PC-3 (cell line): ENCODE measurements at places on chromosomes 4 and X. TPM values are rescaled to one million over a fixed set of nuclear protein-coding genes. Genes with fewer than 3 reads are reported as not detected.

GRCh38 chrX:129953881-129954280, 28.6 kb upstream of the BCORL1 start:
- no peak overlapping the region for H3K4me3 ChIP-seq
- H3K27ac ChIP-seq = no peak overlapping the region
- H3K27me3 ChIP-seq = no peaks in the 10 kb centered on the region
- DNase-seq = no peak

GRCh38 chrX:21715337-21715736, 42.6 kb downstream of the SMPX start:
- DNase-seq = no peak
- no peaks in the 10 kb centered on the region for H3K27me3 ChIP-seq
- H3K4me1 ChIP-seq = peaks cover 6% of the 10 kb centered on the region; the same call in 1 of the 2 replicates
- no peak overlapping the region for H3K27ac ChIP-seq
- no peaks in the 10 kb centered on the region for H3K36me3 ChIP-seq
- no peak overlapping the region for H3K4me3 ChIP-seq

- H3K27me3 ChIP-seq = no peaks in the 10 kb centered on the region
- peaks cover 7% of the 10 kb centered on the region for H3K4me1 ChIP-seq
- H3K27ac ChIP-seq = no peak overlapping the region
- H3K4me3 ChIP-seq = no peak overlapping the region
- H3K36me3 ChIP-seq = no peaks in the 10 kb centered on the region
Observed at GRCh38 chr4:86050496-86050895, 309.4 kb downstream of the MAPK10 start.

DNA sequence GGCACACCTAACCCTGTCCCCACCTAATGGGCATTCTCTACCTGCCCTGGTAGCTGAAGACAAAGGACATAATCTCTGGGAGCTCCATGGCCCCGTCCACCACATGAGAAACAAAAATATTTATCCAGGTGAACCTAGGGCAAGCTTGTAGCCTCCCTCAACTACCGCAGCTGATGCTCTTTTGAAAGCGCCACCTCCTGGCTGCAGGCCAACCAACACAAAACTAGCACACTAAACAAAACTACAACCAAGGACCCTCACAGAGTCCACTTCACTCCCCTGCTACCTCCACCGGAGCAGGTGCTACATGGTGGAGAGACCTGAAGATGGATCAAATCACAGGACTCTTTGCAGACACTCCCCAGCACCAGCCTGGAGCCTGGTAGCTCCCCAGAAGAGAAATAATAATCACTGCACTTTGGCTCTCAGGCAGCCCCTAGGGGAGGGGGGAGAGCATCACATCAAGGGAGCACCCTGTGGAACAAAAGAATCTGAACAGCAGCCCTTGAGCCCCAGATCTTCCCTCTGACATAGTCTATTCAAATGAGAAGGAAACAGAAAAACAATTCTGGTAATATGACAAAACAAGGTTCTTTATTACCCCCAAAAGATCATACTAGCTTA, 111.3 kb upstream of the ATP8A1 start:
- H3K36me3 ChIP-seq = no peaks in the 10 kb centered on the region
- no peaks in the 10 kb centered on the region for H3K4me1 ChIP-seq
- H3K4me3 ChIP-seq = no peak overlapping the region
- no peak for DNase-seq

DNA sequence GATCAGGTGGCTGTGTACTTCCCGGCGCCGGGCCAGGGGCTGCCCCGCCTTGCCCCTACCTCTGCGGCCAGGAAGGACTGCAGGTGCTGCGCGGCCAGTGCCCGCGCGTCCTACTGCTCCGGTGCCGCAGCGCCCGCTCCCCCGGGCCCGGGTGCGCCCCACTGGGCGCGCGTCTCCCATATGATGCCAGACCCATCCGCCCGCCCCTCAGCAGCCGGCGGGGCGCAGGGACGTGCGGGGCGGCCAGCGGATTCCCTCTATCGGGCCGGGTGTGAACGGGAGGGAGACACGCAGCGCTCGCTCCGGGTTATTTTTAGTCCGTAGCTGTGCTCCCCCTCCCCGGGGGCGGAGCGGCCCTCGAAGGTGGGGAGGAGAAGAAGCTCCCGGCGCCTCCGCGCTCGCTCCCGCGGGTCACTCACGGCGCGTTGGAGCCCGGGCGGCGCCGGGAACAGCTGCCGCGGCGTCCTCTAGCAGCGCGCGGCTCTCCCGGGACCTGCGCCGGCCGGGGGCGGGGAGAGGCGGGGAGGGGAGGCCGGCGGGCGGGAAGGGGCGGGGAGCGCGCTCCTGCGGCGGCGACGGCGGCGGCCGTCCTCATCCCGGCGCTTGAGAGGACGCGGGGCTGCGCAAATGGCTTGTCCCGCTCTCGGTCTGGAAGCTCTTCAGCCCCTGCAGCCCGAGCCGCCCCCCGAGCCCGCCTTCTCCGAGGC, 103.6 kb downstream of the UCHL1 start:
- no peaks in the 10 kb centered on the region; the same call in 1 of the 2 replicates for H3K36me3 ChIP-seq
- peaks cover 35% of the 10 kb centered on the region for H3K4me1 ChIP-seq
- H3K27ac ChIP-seq = 0 out of 2 replicates have a peak overlapping the region, but pooled peaks have one; percentile 31
- peak; percentile 67 for DNase-seq
- H3K4me3 ChIP-seq = peak overlapping the region; percentile 85
- no peaks in the 10 kb centered on the region for H3K27me3 ChIP-seq

FGB gene
- total RNA-seq = 0.36 and 1.0 TPM in 2 replicates

DNA sequence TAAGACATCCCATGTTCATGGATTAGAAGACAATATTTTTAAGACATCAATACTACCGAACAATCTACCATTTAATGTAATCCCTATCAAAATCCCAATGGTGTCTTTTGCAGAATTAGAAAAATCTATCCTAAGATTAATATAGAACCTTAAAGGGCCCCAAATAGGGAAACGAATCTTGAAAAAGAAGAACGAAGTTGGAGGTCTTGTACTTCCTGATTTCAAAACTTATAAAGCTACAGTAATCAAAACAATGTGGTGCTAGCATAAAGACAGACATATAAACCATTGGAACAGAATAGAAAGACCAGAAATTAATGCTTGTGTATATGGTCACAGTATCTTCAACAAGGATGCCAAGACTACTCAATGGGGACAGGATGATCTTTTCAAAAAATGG, 42.0 kb downstream of the CENPE start:
- H3K4me1 ChIP-seq = peaks cover 19% of the 10 kb centered on the region
- peaks cover 40% of the 10 kb centered on the region for H3K36me3 ChIP-seq
- no peaks in the 10 kb centered on the region for H3K27me3 ChIP-seq
- no peak overlapping the region for H3K27ac ChIP-seq

VMA21 gene
- 45.4 and 51.4 TPM in 2 replicates for total RNA-seq

DNA sequence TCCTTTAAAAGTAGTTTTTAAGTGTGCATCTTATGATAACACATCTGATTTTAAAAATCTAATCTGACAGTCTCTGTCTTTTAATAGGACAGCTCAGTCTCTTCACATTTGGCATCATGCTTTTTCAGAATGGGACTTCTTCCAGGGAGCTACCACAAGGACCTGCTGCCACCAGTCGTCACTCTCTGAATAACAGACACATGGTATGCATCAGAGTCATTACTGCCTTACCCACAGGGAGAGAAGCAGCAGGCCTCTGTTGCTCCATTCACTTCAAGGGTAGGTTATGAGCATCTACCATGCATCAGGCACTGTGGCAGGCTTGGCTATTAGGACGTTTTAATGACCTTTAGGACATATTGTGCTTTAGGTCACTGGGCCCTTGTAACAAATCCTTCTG, 50.0 kb upstream of the AFAP1 start:
- no peaks in the 10 kb centered on the region for H3K27me3 ChIP-seq
- no peak overlapping the region for H3K4me3 ChIP-seq
- DNase-seq = no peak
- no peaks in the 10 kb centered on the region for H3K36me3 ChIP-seq
- H3K27ac ChIP-seq = no peak overlapping the region

- H3K4me3 ChIP-seq = no peak overlapping the region
- H3K36me3 ChIP-seq = no peaks in the 10 kb centered on the region
- peaks cover 11% of the 10 kb centered on the region for H3K4me1 ChIP-seq
Observed at GRCh38 chr4:76607846-76608245, 172.8 kb downstream of the SHROOM3 start.

AVPR2 gene
- total RNA-seq = not detected in 2 replicates

GRCh38 chr4:101540336-101540735, 193.0 kb upstream of the PPP3CA start:
- DNase-seq = no peak
- no peaks in the 10 kb centered on the region for H3K36me3 ChIP-seq
- H3K27me3 ChIP-seq = no peaks in the 10 kb centered on the region
- H3K4me3 ChIP-seq = no peak overlapping the region

CFI gene
- total RNA-seq = not detected in 2 replicates

- peaks cover 27% of the 10 kb centered on the region for H3K4me1 ChIP-seq
- H3K27me3 ChIP-seq = no peaks in the 10 kb centered on the region
- peaks cover 30% of the 10 kb centered on the region for H3K36me3 ChIP-seq
Observed at GRCh38 chr4:52718123-52718522, 33.1 kb downstream of the ERVMER34-1 start.

GRCh38 chr4:19309378-19309777, 942.3 kb upstream of the SLIT2 start:
- no peaks in the 10 kb centered on the region for H3K36me3 ChIP-seq
- no peak overlapping the region for H3K4me3 ChIP-seq
- H3K4me1 ChIP-seq = peaks cover 28% of the 10 kb centered on the region
- peak; percentile 52 for DNase-seq
- H3K27me3 ChIP-seq = no peaks in the 10 kb centered on the region
